Spinal cord (tissue), 10 donors: ENCODE measurements at places on chromosomes 2 and 18. TPM values are rescaled to one million over a fixed set of nuclear protein-coding genes. Genes with fewer than 3 reads are reported as not detected.

- no peak for DNase-seq
Observed at GRCh38 chr2:183031911-183032794, 6.1 kb downstream of the NCKAP1 start.

DNA sequence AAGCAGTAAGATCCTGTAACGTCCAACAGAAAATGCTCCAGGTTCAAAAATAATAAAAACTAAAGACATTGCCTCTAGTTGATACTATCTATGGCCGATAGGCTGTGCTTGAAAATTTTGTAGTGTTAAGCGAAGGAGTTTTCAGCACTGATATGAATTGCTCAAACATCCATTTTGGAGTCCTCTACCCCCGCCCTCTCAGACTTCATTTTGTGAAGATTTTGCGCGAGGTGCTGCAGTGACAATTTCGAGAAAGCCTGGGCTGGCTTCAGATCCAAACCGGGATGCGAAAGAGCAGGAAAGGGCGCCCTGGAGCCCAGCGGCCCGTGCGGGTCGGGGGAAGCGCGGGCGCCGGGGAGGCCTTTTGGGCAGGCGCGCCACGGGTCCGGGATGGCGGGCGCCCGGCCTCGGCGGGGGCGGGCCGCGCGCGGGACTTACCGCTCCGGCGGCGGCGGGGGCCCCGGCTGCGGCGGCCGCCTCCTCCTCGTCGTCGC is 1.8 kb downstream of the SP3 start:
- no peak for DNase-seq

- no peak for DNase-seq
Observed at GRCh38 chr2:14778015-14778414, 145.5 kb downstream of the LRATD1 start.

- peak; percentile 91 for DNase-seq
Observed at GRCh38 chr18:62784966-62785413, 69.6 kb downstream of the PHLPP1 start.

GRCh38 chr2:151230627-151231140 is 31.0 kb downstream of the RBM43 start:
- DNase-seq = no peak

DNA sequence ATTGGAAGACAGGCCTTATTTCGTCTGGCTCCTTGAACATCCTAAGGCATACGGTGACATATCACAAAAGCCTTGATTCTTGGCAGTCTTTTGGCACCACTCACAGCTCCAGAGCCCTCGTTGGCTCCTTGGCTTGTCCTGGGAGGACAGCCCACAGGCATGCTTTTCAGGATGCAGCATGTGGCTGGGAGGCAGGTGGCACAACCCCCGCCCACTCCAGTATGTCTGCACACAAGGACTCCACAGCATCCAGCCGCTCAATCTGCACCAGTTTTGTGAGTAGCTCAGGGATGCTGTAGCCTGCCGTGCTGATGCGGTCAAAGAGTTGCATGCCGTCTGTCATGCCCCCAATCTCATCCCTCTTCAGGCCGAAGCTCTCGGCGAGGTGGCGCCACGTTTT is 92.3 kb downstream of the EDAR start:
- no peak for DNase-seq

GRCh38 chr18:37270038-37270665 is 295.4 kb downstream of the CELF4 start:
- peak; percentile 77 for DNase-seq

GRCh38 chr18:28039078-28039477 is 137.9 kb downstream of the CDH2 start:
- DNase-seq = no peak

LTBP1 gene
- 83.0 TPM for total RNA-seq

DOCK10 gene
- total RNA-seq = 44.4 TPM

TMEM185B gene
- 17.2 TPM for total RNA-seq

CEBPZOS gene
- total RNA-seq = 32.6 TPM
